ENCODE measurements at places on chromosomes 13 and 19. TPM values are rescaled to one million over a fixed set of nuclear protein-coding genes. Genes with fewer than 3 reads are reported as not detected.
A peak's percentile ranks its signal among the peaks of the same experiment; 100 is the strongest.

VASP gene
- 30.2 TPM for polyA plus RNA-seq

LILRB2 gene
- 10.7 TPM for polyA plus RNA-seq

CAPS gene
- 7.1 TPM for polyA plus RNA-seq

PINLYP gene
- 12.4 TPM for polyA plus RNA-seq

TEKTIP1 gene
- 3.5 TPM for polyA plus RNA-seq

LILRA1 gene
- 0.88 TPM for polyA plus RNA-seq

FGF9 gene
- 2.9 TPM for polyA plus RNA-seq

ZNF814 gene
- polyA plus RNA-seq = 24.3 TPM

- DNase-seq = no peak
Observed at GRCh38 chr13:50780201-50781015, 63.1 kb downstream of the DLEU7 start.

DNA sequence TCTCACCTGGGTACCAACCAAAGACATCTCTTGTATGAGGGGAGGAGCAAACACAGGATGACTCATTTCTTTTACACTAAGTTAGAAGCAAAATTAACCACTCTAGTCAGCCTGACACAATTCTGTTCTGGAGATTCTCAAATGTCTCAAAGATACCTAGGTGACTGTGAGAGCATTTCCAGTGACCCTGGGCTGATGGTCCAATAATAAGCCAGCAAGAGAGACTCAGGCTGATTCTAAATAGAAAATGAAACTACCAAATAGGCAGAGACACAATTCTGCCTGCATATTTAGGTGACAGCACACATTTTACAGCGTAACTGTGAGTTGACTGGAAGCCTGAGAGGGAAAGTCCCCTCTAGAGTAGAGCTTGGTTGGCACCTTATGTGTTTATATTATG, 16.3 kb downstream of the ZNF91 start:
- no peak for DNase-seq

DNA sequence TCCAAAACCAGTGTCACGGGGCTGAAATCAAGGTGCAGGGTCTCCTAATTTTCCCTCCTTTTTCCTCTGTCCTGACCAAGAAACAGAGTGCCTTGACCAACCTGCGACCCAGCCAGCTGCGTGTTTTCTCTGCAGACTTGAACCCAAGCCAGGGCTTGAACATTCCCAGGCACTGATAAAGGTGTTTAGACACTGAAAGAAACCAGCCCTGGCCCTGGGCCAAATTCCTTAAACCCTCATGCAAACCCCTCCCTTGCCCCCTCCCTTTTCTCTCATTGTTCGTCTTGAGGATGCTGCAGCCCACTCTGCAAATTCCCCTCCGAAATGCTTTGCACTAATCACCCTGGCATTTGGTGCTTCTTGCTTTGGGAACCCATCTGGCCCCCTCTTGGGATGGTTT, 9.5 kb upstream of the FFAR2 start:
- no peak for DNase-seq

DNA sequence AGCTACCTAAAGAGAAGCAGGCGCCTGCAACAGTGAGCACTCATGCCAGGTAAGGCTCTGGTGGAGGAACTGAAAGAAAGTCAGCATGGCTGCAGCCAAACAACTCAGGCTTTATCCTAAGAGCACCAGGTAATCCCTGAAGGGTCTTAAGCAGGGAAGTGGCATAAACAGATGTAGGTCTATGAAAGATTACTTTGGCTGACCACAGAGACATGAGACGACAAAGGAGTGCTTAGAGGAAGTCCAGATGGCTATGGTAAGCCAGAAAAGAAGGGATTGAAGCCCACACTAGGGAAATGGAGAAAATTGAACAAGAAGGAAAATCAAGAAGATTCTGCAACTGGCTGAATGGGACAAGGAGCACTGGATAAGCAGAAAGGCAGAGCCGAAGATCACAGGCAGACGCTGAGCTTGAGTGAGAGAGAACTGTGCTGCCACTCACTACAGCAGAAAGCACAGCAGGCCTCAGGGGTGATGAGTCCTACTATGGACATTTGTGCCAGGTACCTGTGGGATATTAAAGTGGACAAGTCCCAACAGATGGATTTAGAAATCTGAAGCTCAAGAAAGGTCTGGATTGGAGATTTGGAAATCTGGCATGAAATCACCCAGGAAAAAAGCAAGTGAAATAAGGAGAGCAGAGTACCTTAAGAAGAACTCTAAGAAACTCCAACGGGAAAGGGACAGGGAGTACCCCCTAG, 4.2 kb downstream of the RCBTB1 start:
- no peak for DNase-seq

DNA sequence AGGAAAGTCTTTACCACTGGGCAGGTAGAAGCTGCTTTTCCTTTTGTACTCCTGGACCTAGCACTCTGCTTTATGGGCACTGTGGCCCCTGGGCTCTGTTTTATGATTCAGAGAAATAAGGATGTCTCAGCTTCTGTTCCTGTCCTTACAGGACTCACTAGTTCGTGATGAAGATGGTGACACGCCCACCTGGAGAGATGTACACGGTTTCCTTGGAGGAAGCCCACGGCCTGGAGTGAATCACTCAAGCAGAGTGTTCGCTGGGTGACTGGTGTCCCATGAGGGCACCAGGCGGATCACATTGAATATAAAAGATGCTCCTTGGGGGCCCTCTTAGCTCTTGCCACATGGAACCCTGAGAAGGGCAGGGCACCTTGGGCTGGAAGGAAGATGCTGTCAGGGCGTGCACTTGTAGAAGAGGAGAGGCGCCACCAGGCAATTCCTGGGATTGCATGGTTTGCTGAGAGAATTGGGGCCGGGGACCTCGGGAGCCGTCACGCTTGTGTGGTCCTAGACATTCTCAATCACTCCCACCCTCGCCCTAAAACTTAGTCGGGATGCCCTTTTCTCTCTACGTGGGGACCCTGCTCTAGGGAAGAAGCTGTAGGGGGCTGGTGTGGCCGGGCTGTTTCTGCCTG, 202.6 kb downstream of the TSHZ3 start:
- no peak for DNase-seq

DNA sequence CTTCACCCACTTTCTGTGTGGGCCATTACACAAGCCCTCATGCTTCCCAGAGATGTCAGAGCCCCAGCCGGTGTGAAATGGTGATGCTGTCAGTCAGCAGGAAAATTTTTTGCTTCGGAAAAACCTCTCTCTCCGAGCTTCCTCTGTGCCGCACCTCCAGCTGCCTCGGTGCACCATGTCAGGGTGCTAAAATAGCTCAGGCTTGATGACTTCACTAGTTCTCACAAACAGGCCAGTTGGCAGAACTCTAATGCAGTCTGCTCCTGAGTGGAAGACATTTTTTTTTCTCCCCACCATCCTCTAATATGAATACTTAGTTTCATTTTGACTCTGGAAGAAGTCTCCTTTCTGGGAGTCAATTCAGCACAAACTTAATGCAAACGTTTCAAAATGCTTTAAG, 71.3 kb downstream of the KLF12 start:
- DNase-seq = peak; percentile 26

GRCh38 chr19:269241-269640, 22.0 kb downstream of the PLPP2 start:
- no peak for DNase-seq

GRCh38 chr13:24223341-24224231, 63.1 kb downstream of the SPATA13 start:
- no peak for DNase-seq

GRCh38 chr13:72244788-72245187, 377.8 kb upstream of the DACH1 start:
- DNase-seq = no peak

- no peak for DNase-seq
Observed at GRCh38 chr13:104895521-104895920, 1639.9 kb downstream of the EFNB2 start.

GRCh38 chr19:8396563-8397203, 6.5 kb downstream of the RAB11B start:
- DNase-seq = peak; percentile 66

GRCh38 chr13:41188584-41188983, 5.8 kb downstream of the KBTBD7 start:
- DNase-seq = no peak
